Non-pigmented ciliary epithelial cell (primary cell): ENCODE measurements at places on chromosomes 1 and 21.

DNA sequence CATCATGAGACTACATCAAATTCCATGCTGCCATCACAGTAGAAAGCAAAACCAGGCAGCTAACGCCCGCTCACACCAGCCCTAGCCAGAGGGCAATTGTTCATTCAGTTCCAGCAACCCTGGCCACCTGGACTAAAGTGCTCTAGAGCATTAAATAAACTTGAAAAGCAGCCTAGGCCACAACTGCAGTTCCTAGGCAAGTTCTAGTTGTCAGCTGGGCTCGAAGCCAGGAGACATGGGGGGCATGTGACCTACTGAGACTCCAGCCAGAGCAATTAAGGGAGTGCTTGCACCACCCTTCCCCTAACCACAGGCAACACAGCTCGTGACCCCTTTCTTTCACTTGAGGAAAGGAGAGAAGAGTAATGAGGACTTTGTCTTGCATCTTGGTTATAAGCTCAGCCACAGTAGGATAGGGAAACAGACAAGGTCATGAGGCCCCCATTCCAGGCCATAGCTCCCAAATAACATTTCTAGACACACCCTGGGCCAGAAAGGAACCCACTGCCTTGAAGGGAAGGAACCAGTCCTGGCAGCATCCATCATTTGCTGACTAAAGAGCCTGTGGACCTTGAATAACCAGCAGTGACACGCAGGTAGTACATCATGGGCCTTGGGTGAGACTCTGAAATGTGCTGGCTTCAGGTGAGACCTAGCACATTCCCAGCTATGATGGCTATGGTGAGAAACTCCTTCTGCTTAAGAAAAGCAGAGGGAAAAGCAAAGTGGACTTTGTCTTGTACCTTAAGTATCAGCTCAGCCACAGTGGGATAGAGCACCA, 77.0 kb downstream of the ZZZ3 start:
- DNase-seq, result no peak

DNA sequence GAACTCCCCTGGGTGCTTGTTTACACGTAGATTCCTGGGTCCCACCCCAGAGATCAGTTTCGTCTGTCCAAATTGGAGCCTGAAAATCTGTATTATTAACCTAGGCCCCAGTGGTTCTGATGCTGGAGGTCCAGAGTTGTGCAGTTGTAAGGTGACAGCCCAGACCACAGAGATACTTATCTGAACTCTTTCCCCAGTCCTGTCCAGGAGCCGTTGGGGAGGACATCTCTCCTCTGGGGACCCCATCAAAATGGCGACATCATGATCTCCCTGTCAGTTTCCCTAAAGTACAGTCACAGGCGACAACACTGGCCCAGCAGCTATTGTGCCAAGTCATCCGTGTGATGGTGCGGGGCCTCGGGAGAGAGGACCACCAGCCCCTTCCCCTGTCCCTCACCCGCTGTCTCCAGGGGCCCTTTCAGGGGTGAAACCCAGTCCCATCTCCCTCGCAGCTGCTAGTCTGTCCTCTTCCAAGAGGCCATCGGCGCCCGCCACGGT, 749 bp upstream of the EFHD2 start:
- DNase-seq, result no peak

DNA sequence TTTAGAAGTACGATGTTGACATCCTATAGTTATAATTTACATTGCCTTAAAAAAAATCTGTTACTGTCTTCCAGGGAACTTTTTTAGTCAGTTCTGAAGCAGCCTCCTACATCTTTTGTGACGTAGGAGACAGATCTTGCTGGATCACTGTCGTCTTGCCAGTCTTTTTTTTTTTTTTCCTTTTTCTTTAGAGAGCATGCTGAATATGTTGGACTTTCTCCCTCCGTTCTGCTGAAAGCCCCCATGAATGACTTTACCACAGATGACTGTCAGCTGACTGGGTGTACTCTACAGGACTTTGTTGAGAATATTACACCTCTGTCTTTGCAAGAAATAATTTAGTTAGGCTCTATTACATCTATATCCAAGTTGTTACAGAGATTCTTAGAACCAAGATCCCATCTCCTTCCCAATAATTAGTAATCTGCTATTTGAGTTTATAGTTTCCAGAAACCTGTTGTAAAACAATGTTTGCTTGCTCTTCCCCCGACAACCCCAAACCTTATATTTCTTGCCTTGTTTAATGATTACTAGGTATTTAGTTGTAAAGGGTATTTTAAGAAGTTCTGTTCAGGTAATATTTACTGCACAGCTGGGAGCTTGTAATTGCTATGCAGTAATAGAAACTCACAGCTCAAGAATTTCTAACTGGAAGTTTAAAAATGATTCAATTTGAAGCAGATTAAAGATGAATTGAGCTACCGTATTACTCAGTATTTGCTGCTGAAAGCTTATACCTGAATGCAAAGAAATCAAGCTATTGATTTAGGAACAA, 61.8 kb downstream of the RASAL2 start:
- no peak for DNase-seq

DNA sequence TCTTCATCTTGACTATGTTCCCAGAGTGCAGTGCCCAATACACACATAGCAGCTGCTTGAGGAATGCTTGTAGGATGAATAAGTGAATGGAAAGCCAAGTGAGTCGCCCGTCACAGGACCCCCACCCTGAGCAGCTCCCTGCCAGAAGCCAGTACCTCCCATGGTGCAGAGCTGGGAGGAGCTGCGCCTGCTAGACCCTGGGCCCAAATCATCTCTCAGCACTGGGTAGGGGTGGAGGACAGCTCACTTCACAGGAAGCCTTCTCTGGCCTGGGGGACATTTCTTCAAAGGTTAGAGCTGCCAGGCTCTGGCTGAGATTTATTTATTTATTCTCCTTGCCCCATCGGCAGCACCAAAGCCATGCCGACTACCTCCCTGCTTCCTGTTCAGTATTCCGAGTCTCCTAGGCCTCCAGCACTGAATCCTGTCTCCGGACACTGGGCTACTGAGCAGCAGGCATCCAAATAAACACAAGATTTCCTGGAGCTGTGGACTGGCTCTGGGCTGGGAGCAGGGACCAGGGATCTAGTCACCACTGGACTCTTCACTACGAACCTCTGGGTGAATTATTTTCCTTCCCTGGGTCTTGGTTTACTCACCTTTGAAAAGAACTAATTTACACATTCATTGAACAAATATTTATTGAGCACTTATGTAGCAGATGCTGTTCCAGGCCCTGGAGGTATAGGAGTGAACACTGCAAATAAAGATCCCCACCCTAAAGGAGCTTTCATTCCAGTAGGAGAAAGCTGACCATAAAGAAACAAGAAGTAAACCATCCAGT, 187.7 kb downstream of the TRABD2B start:
- no peak for DNase-seq

DNA sequence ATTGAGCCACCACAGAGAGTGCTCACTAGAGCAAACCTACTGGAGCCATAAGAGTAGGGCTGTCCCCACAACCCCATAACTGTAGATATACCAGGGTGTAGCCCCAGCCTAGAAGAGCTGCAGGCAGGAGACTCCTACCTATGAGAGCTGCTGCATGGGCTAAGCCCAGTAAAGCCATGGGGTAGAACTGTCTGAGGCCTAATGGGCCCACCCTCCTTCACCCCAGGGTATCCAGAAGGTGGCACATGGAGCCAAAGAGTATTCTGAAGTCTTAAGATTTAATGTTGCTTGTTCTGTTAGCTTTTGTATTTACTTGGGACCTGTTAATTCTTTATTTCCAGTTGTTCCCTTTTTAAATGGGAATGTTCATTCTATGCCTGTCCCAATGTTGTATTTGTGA, 1193.7 kb upstream of the ADGRL2 start:
- no peak for DNase-seq

GRCh38 chr1:206581571-206581981, 30.7 kb downstream of the EIF2D start:
- no peak for DNase-seq

GRCh38 chr1:232040260-232040659, 413.7 kb downstream of the DISC1 start:
- no peak for DNase-seq

DNA sequence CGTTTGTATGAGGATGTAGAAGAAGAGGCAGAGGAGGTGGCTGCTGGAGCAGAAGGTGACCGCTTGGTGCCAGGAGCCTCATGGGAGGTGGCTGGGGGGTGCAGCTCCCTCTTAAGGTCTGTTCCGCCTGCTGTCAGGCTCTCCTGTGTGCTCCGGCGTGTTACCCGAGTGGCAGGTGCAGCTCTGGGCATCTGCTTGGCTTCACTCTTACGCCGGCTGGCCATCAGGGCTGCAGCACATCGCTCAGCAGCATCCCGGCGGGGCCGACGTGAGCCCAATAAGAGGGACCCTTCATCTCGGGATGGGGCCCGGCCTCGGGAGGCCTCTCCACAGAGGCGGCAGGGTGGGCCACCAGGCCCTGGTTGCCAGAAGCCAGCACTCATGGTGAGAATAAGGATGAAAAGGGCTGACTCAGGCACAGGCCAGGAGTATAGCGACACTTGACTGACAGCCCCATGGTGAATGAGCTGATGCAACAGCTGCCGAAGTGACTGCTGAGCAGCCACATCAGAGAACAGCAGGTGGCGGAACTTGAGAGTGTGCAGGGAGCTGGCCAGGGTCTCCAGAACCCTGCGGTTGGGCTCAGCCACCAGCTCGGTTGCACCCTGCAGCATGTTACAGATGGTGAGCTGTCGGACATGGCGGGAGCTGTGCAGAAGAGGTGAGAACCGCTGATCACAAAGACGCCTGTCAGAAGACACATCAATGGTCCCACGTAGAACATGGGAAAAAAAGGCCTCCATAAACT, 17.5 kb downstream of the LRRC41 start:
- DNase-seq, result no peak

DNA sequence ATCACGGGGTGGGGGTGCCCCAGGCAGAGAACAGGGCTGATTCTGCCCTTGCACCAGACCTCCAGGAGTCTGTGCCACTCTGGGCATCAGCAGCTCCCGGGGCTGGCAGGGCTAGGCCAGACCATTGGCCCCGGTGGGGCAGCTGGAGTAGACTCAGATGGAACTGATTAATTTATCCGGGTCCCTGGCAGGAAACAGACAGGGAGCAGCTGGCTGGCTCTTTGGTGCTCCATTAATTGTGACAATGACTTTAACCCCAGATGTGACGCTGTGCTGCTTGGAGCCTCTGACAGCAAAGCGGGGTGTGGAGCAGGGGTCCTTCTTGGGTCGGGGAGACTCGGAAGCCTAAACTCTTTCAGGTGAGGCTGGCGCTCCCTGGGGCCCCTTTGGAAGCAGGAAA, 9.5 kb downstream of the EPHA8 start:
- DNase-seq, result no peak

DNA sequence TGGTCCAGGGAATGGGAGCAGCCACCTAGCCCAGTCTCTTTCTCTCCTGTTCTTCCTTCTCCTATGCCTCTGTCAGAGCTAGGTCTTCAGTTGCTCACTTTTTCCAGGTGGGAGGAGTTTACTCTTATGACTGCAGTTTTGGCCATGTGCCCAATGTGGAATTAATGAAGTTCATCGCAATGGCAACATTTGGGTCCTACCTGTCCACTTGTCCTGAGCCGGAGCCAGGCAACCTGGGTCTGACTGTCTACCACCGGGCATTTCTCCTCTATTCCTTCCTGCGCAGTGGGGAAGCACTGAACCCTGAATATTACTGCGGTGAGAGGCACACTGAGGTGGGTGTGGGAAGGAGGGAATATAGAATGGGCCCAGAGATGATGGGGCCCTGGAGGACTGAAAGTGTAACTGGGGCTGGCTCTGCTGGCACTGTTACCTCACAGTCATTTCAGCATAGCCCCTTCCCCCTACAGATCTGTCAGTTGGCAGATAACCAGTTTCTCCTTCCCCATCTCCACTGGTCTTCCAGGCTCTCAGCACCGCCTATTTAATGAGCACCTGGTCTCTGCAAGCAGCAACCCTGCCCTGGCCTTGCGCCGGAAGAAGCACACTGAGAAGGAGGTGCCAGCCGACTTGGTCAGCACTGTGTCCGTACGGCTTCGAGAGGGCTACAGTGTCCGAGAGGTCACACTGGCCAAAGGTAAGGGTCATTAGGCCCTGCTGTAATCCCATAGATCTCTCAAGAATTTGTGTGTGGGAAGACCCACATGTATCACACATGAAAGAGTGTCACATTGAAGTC, 30.1 kb downstream of the SZT2 start:
- no peak for DNase-seq

GRCh38 chr21:31426235-31426797, 82.3 kb upstream of the TIAM1 start:
- peak; percentile 65 for DNase-seq

DNA sequence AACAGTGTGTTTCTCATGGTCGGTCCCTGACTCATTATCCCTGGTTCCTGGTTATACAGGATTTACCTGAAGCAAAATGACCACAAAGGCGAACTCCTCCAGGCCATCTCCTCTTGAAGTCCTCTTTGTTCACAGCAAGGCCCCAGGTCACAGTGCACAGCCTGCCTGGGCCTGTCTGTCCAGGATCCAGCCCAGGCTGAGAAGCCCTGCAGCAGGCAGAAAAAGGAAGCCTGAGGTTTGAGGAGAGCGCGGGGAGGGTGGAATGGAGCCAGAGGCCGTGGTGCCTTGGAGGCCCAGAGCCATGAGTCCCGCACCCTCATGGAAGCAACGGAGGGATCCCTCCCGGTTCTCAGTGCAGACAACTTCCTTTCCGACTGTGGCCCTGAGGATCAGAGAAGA, 136.8 kb upstream of the IRF2BP2 start:
- DNase-seq, result no peak

GRCh38 chr21:34881839-34882371, 167.2 kb downstream of the RUNX1 start:
- peak; percentile 76 for DNase-seq

- DNase-seq, result no peak
These were observed 9.7 kb downstream of the CTNNBIP1 start for GRCh38 chr1:9900142-9901043.

DNA sequence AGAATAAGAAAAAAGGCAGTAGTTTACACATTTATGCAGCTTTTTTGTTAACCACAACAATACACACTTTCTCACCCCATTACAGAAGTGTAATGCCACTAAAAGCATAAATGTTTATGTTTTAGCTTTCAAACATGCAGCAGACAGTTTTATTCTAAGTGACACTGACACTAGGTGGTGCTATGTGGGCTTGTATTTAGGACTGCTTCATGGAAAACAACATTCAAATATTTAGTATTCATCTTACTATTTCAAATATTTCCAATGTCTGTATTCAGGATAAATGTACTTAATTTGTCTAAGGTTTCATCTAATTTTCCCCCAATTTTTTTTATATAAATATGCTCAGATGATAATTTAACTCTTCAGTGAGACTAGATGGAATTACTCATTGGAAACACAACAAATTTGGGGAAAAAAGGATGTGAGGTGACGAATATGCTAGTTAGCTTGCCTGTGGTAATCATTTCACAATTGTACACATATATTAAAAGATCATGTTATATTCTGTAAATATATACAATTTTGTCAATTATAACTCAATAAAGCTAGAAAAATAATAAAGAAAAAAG, 71.4 kb downstream of the USP1 start:
- DNase-seq, result peak; percentile 18

GRCh38 chr1:43527111-43527878, 3.4 kb upstream of the PTPRF start:
- DNase-seq, result no peak
